Chondrocyte (in vitro differentiated cells): ENCODE measurements at places on chromosomes 4 and X. TPM values are rescaled to one million over a fixed set of nuclear protein-coding genes. Genes with fewer than 3 reads are reported as not detected.
A peak's percentile ranks its signal among the peaks of the same experiment; 100 is the strongest.

DNA sequence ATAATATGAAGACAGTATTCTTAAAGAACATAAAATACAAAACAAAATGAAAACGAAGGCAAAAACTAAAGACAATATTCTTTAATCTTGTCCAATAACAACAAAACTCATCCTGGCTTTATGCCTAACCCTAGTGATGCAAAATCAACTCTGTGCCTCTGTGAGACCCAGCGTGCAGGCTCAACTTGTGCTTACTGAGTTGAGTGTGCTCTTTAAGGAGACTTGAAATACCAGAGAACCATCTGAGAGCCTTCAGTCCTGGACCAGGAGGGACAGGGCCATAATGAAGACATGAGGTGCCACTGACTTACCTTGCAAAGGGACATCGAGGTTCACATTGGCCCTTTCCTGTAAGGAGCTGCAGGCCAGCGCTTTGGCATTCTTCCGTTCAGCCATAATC is 77.1 kb downstream of the NSUN7 start:
- peaks cover 46% of the 10 kb centered on the region for H3K36me3 ChIP-seq
- no peak overlapping the region for H3K27ac ChIP-seq
- H3K4me3 ChIP-seq: no peak overlapping the region

GRCh38 chr4:14835288-14835687 is 167.0 kb upstream of the CPEB2 start:
- DNase-seq: no peak
- no peak overlapping the region for H3K27ac ChIP-seq
- H3K36me3 ChIP-seq: no peaks in the 10 kb centered on the region
- peaks cover 4% of the 10 kb centered on the region for H3K27me3 ChIP-seq
- no peaks in the 10 kb centered on the region for H3K4me1 ChIP-seq

GRCh38 chrX:9646471-9647224 is 119.0 kb downstream of the GPR143 start:
- no peak overlapping the region for H3K27ac ChIP-seq
- no peak for DNase-seq
- no peaks in the 10 kb centered on the region for H3K36me3 ChIP-seq
- no peaks in the 10 kb centered on the region for H3K27me3 ChIP-seq
- no peak overlapping the region for H3K4me3 ChIP-seq
- no peaks in the 10 kb centered on the region for H3K4me1 ChIP-seq

DNA sequence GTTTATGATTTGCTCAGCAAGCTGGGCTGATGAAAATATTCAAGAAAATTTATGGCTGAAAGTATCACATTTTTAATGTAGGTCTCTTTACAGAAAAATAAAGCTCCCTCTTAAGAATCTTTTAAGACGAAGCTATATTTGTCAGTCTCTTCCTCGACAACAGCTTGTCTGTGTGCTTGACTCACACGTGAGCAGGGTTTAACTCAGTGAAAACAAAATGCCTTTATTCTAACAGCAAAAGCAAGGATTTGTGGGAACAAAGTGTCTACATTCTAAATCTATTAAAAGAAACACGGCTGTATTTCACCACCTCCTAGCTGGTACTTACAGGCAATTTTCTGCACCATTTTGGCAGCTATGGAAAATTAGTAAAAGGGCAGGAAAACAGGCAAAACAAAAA is 75.5 kb downstream of the NYX start:
- no peak overlapping the region for H3K4me3 ChIP-seq
- H3K27me3 ChIP-seq: no peaks in the 10 kb centered on the region
- DNase-seq: no peak
- H3K27ac ChIP-seq: peak overlapping the region; percentile 52
- H3K36me3 ChIP-seq: peaks cover 2% of the 10 kb centered on the region
- peaks cover 32% of the 10 kb centered on the region for H3K4me1 ChIP-seq

DNA sequence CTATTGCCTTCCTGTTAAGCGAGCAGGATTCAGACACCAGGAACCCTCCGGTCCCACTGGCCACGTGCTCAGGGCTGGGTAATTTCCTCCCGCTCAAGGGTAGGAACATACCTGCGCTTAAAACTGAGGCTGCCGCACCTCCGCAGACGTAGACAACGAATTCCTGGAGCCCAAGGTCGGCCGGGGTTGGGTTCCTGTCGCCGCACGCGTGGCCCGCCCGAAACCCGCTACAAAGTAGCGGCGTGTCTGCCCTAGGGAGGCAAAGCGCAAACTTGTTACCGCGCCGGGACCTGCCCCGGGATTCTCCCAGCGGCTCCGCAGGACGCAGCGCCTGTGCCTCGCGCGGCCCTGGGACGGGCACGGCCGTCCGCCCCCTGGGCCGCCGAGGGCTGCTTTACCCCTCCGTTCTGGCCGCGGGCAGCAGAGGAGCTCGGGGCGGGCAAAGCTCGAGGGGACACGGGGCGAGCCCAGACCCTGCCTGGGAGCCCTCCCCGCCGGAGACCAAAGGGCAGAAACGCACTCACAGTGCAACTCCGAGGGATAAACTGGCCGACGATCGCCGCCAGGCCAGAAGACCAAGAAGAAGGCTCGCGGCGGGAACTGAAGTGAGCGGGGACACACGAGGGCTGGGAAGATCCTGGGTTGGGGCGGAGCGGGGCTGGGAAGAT is at the start of gene ERVMER34-1:
TSS of gene ERVMER34-1 (minus strand) at position 607 of the 668 bp plus-strand sequence. CDS start 5,905 bp downstream, outside the sequence.
- H3K27me3 ChIP-seq: no peaks in the 10 kb centered on the region
- H3K4me1 ChIP-seq: peaks cover 29% of the 10 kb centered on the region
- H3K27ac ChIP-seq: no peak within 1 kb of the TSS

- no peaks in the 10 kb centered on the region for H3K36me3 ChIP-seq
- H3K27ac ChIP-seq: no peak overlapping the region
- DNase-seq: no peak
- H3K4me3 ChIP-seq: no peak overlapping the region
- no peaks in the 10 kb centered on the region for H3K27me3 ChIP-seq
Measured at GRCh38 chrX:123201720-123202119, 17.6 kb downstream of the GRIA3 start.

- H3K4me1 ChIP-seq: peaks cover 88% of the 10 kb centered on the region
- H3K36me3 ChIP-seq: peaks cover 1% of the 10 kb centered on the region
- no peaks in the 10 kb centered on the region for H3K27me3 ChIP-seq
- H3K27ac ChIP-seq: peak overlapping the region; percentile 97
Measured at GRCh38 chr4:98517218-98518021, 141.0 kb downstream of the TSPAN5 start.

The RP2 gene
- total RNA-seq: 18.4 to 18.8 TPM (median 18.6 TPM) in 3 replicates

DNA sequence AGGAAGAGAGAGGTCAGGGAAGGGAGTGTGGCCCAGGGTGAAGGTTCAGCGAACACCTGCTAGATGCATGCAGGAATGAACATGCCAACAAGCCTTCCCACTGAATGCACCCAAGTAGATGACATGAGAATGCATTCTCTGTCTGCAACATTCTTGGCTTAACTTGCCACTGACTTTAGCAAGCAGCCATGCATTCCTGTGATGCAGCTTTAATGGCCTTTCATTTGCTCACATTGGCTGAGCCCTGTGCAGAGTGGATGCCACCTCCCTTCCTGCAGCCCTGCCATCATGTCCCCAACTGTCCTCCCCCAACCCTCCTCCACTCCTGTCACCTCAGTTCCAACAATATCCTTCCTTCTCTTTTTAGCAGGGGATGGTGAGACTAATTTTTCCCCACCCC is 25.3 kb upstream of the MTNR1A start:
- H3K36me3 ChIP-seq: peaks cover 22% of the 10 kb centered on the region
- peaks cover 11% of the 10 kb centered on the region for H3K4me1 ChIP-seq
- DNase-seq: no peak
- H3K27ac ChIP-seq: peak overlapping the region; percentile 14

DNA sequence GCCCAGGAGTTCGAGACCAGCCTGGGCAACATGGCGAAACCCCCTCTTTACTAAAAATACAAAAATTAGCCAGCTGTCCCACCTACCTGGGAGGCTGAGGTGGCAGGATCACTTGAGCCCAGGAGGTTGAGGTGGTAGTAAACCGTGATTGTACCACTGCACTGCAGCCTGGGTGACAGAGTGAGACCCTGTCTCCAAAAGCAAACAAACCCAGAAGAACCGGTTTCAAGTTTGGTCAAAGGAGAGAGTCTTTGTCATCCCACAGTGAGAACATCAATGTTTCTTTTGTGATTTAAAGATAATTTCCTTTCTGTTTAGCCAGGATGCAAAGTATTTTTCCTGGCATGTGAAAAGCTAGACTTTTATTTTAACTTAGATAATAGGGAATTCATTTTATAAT is 26.7 kb downstream of the PDK3 start:
- no peak overlapping the region for H3K4me3 ChIP-seq
- no peaks in the 10 kb centered on the region for H3K27me3 ChIP-seq
- H3K36me3 ChIP-seq: no peaks in the 10 kb centered on the region
- no peak overlapping the region for H3K27ac ChIP-seq
- peaks cover 62% of the 10 kb centered on the region for H3K4me1 ChIP-seq
- DNase-seq: no peak

- H3K36me3 ChIP-seq: peaks cover 9% of the 10 kb centered on the region
- no peak overlapping the region for H3K4me3 ChIP-seq
- H3K4me1 ChIP-seq: peaks cover 28% of the 10 kb centered on the region
- no peak for DNase-seq
- no peaks in the 10 kb centered on the region for H3K27me3 ChIP-seq
Measured at GRCh38 chr4:22473268-22473667, 42.6 kb downstream of the ADGRA3 start.

GRCh38 chrX:23066588-23067281 is 67.0 kb downstream of the DDX53 start:
- H3K4me1 ChIP-seq: no peaks in the 10 kb centered on the region
- no peak overlapping the region for H3K27ac ChIP-seq
- DNase-seq: no peak
- H3K4me3 ChIP-seq: no peak overlapping the region

The PLAC8 gene
- 0.51 TPM in 1 of 3 replicates, not detected in the others for total RNA-seq

GRCh38 chrX:63869506-63869905 is 84.5 kb upstream of the ARHGEF9 start:
- no peaks in the 10 kb centered on the region for H3K4me1 ChIP-seq
- DNase-seq: no peak
- no peaks in the 10 kb centered on the region for H3K36me3 ChIP-seq
- no peak overlapping the region for H3K27ac ChIP-seq

The GPR50 gene
- total RNA-seq: not detected in 3 replicates

The NRK gene
- 12.7 to 30.6 TPM (median 13.1 TPM) in 3 replicates for total RNA-seq

The CDX4 gene
- not detected in 3 replicates for total RNA-seq

DNA sequence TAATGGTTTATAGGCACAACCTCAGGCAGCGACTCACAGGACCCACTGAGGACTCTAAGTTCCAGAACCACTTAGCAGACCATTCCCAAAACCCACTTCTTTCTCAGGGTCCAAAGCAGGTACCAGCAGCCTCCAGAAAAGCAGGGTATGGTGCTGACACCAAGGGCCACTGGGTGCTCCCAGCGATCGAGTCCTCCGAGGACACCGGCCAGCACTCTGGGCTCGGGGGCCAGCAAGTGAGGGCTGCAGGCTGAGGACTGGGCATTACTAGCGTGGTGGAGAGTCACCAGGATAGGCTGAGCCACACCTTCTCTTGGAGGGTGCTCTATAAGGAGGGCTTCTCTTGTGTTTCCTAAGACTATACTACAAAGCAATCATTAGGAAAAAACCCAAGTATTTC is 19.3 kb downstream of the LETM1 start:
- H3K27ac ChIP-seq: no peak overlapping the region
- H3K4me3 ChIP-seq: no peak overlapping the region
- DNase-seq: no peak
- H3K4me1 ChIP-seq: peaks cover 3% of the 10 kb centered on the region
- no peaks in the 10 kb centered on the region for H3K27me3 ChIP-seq
- H3K36me3 ChIP-seq: peaks cover 26% of the 10 kb centered on the region

The WAS gene
- 0.24 to 1.3 TPM (median 0.37 TPM) in 3 replicates for total RNA-seq

DNA sequence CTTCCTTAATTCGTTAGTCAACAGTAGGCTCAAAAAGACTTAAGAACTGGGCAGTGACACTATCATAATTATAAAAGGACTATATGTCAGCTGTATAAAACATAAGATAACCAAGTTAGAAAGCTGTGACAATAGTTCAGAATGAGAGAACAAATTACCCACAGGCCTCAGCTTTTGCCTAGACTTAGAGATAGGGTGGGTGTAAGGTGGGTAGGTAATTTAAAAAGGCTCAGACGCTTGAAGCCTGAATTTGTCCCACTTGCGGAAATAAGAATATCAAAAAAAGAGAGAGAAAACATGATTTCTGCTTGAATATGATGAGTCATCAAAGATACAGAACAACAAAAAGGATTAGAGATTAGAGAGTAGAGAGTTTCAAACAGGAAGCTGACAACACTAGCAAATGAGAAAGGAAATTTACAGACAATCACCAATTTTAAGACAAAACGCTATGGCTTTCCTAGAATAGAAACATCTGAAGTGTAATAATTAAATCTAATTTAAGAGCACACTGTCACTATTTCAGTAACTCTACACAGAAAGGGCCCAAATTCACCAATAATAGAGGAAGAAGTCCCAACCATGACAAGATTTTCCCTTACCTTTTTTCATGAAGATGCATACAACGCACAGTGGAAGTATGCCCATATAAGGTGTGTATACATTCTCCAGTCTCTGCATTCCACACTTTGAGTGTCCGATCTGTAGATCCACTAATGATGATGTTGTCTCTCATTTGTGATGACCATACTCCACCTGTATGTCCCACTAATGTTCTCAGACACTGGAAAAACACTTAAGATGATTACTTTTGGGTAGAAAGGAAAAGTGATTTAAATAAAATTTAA is 208.1 kb downstream of the FBXW7 start:
- H3K4me3 ChIP-seq: no peak overlapping the region
- no peaks in the 10 kb centered on the region for H3K27me3 ChIP-seq
- no peak overlapping the region for H3K27ac ChIP-seq
- H3K4me1 ChIP-seq: peaks cover 24% of the 10 kb centered on the region
- no peak for DNase-seq

DNA sequence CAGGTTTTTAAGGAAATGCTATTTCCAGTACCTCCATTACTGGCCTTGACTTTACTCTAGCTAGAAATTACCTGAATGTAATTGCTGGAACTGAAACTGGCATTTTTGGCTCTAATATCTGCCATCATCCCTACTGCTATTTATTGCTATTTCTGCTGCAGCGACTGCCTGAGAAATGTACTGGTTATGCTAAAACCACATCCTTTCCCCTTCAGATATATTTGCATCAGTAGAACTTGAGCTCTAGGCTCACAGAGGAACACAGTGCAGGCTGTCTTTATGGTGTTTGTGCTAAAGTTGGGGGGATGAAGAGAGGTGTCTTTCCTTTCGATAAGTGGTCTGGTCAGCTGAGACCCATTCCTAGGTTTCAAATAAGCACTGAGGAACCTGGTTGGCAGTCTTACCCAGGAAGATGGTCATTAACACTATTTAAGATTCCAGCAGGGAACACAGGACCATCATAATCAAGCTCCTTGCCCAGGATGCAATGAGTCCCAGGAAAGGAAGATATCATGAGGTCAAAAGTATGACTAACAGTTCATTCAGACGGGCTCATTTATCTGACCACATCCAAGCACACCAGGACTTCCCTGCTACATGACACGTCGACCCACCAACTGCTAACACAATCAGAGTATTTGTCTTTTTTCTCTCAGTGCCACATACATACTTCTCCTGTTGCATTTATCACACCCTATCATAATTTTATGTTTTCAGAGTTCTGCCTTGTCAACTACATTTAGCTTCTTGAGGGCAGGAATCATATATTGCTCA is 137.4 kb downstream of the GABRA3 start:
- no peak overlapping the region for H3K4me3 ChIP-seq

DNA sequence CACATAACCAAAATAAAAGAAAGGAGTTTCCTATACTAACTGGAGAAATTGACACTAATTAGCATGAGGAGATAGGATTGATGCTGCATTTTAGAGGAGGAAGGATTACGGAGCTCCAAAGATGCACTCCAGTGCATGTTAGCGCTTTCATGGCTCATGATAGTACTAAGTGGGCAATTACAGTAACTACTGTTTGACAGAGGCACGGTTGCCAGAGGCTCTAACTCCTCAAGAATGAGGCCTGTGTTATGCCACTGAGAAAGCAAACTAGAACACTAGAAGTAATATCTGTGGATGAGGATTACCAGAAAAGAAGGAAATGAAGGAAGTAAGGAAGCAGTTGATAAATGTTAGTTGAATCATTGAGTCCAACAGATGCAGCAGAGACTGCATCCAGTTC is 19.6 kb upstream of the PDGFC start:
- H3K36me3 ChIP-seq: peaks cover 7% of the 10 kb centered on the region
- DNase-seq: no peak
- no peak overlapping the region for H3K4me3 ChIP-seq
- H3K27ac ChIP-seq: no peak overlapping the region
- H3K27me3 ChIP-seq: no peaks in the 10 kb centered on the region
